ENCODE measurements at places on chromosomes 3 and 15.
A peak's percentile ranks its signal among the peaks of the same experiment; 100 is the strongest.

- no peak for DNase-seq
Observed at GRCh38 chr3:110533089-110533488, 538.5 kb upstream of the NECTIN3 start.

GRCh38 chr3:2793987-2794386, 316.2 kb downstream of the IL5RA start:
- no peak for DNase-seq

- DNase-seq, result no peak
Observed at GRCh38 chr15:66210684-66211083, 42.9 kb downstream of the MEGF11 start.

DNA sequence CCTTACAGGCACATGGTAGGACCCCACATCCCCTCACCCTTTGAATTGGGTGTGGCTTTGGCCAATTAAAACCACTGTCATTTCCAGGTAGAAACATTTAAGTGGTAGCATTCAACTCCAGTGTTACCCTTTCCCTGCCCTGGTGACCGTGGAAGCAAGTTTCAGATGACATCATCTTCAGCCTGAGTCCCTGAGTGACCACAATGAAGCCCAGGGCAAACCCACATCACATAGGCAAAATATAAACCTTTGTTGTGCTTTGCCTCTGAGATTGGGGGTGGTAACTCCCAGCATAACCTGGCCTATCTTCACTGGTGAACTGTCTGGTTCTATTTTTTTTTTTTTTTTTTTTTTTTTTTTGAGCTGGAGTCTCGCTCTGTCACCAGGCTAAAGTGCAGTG, 404.0 kb upstream of the WNT5A start:
- DNase-seq, result no peak

DNA sequence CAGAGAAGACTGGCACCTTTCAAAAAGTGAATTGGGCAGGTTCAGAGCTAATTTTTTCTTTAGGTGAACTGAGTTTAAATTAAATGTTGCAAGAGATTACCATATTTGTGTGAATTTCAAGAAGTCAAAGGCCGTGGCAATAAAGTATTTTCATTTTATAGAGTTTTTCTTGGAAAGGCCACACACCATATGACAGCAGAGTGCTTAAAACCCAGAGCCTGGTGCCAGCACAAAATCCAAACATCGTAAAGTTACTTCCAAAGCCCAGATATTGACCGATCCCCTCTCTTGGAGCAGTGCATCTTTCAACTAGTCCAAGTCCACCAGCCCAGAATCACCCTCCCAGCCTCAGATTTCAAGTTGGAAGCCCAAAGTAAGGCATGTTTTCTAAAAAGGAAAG, 164.5 kb downstream of the VGLL4 start:
- no peak for DNase-seq

DNA sequence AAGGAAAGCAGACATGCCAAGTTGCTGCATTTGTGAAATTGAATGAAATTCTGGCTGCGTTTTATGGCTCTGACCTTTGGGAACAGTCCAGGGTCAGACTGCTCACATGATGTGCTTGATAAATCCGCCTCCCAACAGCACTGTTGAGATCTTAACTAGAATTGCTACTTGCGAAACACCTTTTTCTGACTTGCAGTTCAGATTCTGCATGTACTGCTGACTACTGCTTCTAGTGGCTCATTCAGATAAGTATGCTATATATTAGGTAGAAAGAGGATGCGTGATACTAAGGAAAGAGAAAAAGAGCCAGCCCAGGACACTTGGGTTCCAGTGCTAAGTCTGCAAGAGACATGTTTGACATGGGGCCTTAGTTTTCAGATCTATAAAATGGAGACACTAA, 129.4 kb downstream of the LPP start:
- DNase-seq, result no peak

- DNase-seq, result no peak
Observed at GRCh38 chr15:62564886-62565633, 400.0 kb upstream of the C2CD4B start.

- peak; percentile 73 for DNase-seq
Observed at GRCh38 chr3:143970773-143971358, 757 bp upstream of the DIPK2A start.

GRCh38 chr3:124592658-124593441, 137.4 kb upstream of the UMPS start:
- no peak for DNase-seq

- no peak for DNase-seq
Observed at GRCh38 chr15:85671156-85671555, 123.6 kb downstream of the KLHL25 start.

DNA sequence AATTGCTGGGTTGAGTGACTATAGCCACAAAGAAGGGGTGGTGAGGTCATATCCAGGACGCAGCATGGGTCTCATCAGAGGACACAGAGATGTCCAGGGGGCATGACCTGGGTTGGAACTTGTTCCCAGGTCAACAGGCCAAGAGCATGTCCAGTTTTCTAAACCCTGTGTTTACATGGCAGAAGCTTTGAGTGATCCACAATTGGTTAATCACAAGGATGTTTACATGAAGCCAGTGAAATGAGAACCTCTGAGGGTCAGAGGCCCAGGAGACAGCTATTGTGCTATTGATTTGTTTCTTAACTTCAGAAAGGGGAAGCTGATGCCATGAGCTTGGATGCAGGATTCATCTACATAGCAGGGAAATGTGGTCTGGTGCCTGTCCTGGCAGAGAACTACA, 42.2 kb upstream of the TOPBP1 start:
- DNase-seq, result no peak

DNA sequence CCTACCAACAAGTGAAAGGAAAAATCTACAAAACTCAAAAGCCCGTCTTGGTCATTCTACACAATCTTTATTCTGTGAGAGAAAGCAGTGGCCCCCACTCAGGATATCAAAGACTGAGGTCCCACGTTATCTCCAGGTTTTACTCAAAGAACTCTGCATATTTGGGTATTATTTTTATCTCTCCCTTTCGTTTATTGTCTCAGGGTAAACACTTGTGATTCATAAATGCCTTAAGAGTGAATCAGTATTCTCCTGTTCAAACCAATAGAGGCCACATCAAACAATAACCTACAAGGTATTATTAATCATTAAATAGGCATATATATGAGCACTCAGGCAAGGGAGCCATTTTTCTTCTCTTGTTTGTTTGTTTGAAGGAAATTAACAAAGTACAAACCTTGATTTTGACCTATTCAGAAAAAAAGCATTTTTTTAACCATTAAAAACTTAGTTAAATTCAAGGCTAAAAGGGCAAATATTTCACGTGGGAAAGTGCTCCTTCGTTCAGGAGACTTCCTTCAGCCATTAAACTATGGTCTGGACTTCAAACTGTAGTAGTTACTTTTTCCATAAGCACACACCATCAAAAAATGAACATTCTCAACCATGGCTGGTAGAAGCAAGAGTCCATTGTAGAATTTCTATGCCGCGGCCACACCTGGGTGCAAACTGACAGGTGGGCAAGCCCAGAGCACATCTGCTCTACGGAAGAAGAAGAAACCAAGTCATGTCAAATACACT, 13.9 kb upstream of the HES1 start:
- no peak for DNase-seq

DNA sequence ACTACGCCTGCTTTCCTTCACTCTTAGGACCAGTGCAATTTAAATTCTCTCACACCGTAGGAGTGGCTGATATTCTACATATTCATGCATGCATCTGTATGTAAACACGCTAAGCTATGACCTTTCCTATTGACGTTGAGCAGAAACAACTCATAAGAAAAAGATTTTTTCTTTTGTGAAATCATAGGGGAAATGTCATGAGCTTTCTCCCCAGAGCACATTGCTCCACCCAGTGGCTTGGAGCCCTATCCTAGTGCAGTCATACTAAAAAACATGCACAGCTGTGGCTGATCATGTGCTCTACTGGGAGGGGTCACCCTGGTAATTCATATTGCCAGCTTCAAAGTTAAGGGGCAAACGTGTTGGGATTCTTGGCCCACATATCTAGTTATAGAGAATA, 1.8 kb upstream of the MESD start:
- no peak for DNase-seq

- no peak for DNase-seq
Observed at GRCh38 chr3:24622138-24622537, 127.5 kb upstream of the THRB start.

GRCh38 chr3:61821823-61822251, 260.5 kb downstream of the PTPRG start:
- DNase-seq, result no peak

DNA sequence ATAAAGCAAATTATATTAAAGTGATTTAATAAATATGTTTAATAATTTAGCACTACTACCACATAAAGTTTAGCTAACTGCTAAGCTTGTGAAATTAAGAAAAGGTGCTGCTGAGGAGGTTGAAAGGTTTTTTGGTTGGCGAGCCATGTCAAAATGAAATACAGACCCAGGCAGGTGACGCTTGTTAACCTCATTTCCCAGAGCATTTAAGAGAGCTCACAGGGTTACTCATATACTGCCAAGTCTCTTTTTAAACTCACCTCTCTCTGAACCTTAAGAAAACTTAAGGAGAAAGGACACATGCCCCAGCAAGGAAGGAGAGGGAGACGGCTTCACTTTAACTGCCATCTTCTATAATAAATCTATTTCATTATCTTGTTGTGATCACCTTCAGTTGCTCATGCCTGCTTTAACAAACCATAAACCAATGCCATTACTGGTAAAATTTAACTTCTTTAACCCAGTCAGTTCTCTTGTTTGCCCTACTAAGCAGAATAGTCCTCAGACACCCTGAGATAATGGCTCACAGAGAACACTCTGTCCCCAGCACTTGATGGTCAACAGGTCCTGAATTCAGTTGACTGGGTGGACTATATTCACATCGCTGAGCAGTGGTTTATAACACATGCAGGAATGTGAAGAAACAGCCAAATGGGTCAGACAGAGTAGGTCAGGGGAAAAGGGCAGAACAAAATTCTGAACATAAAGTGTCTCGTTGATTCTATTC, 540.1 kb downstream of the UNC13C start:
- no peak for DNase-seq

- DNase-seq, result no peak
Observed at GRCh38 chr3:139281096-139281495, 62.7 kb upstream of the MRPS22 start.

DNA sequence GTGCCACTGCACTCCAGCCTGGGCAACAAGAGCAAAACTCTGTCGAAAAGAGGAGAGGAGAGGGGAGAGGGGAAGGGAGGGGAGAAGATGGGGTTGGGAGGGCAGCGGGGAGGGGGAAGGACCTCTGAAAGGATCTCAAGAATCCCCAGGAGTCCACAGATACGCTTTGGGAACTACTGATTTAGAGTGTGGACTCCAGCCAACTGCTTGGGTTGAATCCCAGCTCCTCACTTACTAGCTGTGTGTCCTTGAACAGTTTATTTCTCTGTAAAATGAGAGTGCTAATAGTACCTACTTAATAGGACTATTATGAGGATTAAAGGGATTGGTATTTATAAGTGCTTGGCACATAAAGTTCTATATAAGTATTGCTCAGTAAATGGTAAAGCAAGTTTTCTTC, 45.0 kb upstream of the FAH start:
- DNase-seq, result no peak

DNA sequence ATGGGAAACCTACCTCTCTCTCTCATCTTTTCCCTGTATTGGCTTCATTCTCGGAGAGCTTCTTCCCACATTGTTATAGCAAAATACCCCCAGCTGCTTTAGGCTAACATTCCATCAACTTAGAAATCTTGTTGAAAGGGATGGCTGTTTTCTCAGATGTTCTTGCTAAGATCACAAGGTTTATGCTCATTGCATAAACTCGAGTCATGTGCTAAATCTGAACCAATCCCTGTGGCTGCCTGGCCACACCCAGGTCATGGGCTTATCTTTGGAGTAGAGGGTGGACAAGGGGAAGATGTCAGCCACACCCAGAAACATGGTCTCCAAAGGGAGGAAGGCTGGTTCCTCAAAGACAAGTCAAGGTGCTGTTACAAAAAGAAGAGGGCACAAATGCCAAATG, 150.6 kb upstream of the UMPS start:
- DNase-seq, result no peak

DNA sequence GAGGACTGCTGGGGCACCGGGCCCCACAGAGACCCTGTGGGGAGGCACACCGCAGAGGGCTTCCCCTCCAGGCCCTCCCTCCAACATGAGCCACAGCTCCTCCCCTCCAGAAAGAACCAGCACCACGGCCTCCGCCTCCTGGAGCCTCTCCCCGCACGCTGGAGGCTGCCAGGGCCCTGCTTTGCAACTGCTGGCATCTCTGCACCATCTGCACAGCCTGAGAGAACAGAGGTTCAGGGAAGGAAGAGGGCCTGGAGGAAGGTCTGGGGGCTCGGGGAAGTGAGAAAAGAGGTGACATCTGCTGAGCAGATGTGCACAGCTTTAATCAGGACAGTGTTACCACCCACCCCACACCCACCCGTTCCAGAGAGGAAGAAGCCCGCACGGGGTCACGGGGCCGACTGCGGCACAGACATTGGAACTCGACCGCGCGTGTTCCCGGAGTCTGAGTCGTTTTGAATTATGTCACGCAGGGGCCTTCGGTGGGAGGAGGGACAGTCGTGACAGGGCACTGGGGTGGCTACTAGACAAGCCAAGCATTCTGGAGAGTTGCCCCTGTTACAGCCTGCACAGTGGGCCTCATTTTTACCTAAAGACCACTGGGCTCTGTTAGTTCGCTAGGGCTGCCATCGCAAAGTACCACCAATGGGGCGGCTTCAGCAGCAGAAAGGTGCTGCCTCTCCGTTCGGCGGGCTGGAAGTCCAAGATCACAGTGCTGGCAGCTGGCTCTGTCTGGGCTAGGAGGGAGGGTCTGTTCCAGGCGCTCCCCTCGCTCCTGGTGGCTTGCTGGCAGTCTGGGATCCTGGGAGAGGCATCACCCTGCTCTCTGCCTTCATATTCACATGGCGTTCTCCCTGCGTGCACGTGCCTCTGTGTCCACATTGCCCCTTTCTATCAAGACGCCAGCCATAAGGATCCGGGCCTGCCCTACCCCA, 194.8 kb downstream of the XXYLT1 start:
- no peak for DNase-seq

DNA sequence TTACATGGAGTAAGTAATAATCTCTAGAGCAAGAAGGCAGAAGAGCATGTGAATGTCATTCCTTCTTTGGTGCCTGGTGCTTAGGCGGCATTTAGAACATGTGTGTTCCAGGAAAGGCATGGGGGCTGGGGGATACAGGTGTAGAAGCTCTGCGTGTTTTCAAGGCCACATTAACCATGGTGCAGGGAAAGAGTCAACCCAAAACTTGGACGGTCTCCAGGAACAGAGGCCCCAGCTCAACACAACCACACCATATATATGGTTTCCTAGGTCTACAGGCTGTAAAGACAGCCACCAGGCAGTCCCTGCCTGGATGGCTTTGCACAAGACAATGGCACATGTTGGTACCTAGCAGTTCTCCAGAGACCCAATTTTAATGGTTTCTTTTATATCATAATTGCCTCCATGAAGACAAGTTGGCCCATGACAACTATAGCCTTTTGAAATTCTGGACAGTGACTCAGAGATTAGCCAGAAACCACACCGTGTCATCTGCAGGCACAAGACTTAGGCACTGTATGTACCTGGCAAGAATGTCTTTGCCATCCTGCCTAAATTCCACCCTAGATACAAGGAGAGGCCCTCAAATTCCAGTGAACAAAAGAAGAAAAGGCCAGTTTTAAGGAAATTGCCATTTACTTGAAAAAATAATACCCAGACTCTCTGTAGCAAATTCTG, 25.0 kb upstream of the DGKG start:
- DNase-seq, result no peak

GRCh38 chr15:99536422-99537040, 29.3 kb upstream of the MEF2A start:
- DNase-seq, result no peak
